Stimulated activated CD4-positive, alpha-beta T cell treated with anti-CD3 and anti-CD28 coated beads, Interleukin-1b, Interleukin-23, amount 100 ng/mL, for 1 hour (primary cell): ENCODE measurements at places on chromosomes 4 and X.

GRCh38 chr4:137674066-137674465 lies 141.8 kb upstream of the PCDH18 start:
- DNase-seq = no peak

DNA sequence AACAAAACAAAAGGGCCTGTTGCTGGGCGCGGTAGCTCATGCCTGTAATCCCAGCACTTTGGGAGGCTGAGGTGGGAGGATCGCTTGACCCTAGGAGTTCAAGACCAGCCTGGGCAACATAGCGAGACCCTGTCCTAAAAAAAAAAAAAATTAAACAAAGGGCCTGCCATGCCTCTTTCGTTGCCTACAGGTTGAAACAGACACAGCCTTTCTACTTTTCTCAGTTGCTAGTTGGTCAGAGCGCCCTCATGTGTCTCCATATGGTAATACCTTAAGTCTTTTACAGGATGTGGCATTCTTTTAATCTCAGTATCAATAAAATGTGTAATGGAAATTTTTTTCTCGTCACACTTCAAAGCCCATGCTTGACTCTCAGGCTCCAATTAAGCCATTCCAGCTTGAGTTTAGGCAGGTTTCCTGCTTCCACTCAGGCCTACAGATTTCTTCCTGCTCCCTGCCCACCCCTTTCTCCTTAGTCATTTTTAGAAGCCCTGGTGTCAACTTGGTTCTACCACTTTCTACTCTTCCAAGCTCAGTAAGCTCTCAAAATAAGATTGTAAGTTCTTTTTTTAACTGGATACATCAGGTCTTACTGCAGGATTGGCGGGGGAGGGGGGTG lies 4.6 kb upstream of the SOWAHD start:
- no peak for DNase-seq

- DNase-seq = no peak
These were observed 100.2 kb upstream of the AFAP1 start for GRCh38 chr4:8039853-8040252.

DNA sequence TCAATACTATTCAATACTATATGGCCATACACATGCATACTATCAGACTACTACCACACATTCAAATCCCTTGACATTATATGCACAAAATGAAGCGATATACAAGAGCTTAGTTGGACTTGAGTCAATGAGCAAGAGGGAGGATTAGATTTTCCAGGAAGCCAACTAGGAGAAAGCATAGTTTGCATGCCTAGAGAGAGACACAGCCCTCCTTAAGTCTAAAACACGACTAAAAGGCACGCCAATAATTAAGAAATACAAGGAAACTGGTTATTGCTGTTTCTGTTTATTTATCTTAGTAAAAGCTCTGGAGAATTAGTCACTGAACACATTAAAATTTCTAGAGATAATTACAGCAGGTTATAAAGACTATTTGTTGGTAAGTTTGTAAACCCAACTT lies 21.8 kb downstream of the MBNL3 start:
- no peak for DNase-seq

- no peak for DNase-seq
These were observed 815.0 kb upstream of the PCDH10 start for GRCh38 chr4:132334081-132334480.

DNA sequence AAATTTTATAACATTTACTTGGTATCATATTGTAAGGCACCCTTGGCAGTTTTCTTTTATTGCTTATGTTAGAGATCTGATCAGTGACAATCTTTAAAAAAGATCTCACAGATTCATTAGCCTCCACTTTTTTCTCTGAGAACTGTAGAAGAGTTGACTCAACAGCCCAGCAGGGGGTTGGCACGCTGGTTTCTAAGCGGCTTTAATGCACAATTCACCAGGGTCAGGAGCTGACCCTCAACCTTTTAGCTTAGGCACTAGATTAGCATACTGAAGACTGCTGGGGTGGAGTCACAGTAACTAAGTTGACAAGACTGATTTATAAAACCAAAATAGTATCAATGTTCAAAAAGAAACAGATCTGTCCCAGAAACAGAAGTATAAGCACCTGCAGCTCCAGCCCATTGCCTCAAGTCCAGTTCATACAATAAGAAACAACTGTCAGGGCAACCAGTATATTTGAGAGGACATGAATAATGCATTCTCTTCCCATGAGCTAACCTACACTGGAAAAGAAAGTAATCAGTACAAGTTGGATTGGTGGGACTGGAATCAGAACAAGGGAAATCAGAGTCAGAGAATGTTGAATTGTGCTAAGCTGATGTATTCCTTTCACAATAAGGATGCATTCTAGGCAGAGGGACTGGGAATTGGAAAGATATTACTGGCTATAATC lies 77.6 kb downstream of the PDE5A start:
- no peak for DNase-seq

- DNase-seq = no peak
These were observed 224.2 kb downstream of the RCHY1 start for GRCh38 chr4:75289914-75290582.

GRCh38 chr4:36761607-36762006 lies 480.2 kb downstream of the DTHD1 start:
- no peak for DNase-seq

- no peak for DNase-seq
These were observed 378.5 kb upstream of the CT83 start for GRCh38 chrX:116841290-116841689.

DNA sequence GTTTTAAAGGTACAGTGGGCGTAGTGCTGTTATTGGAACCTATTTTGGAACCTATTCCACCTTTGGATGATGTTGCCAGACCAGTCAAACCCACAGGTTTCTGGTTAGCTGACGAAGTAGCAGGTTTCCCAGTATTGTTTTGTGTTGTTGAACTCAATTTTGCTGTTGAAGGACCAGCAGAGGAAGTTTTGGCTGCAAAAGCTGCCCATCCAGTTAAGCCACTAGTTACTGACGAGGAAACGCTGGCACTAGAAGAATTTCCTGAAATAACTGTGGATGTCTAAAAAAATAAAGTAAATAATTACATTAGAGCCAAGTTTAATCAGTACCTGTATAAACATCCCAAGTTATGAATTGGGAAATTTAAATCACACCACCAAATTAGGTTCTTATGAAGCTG lies 25.5 kb downstream of the INTS12 start:
- no peak for DNase-seq

- DNase-seq = no peak
These were observed 252.9 kb upstream of the KLF3 start for GRCh38 chr4:38411092-38411491.

DNA sequence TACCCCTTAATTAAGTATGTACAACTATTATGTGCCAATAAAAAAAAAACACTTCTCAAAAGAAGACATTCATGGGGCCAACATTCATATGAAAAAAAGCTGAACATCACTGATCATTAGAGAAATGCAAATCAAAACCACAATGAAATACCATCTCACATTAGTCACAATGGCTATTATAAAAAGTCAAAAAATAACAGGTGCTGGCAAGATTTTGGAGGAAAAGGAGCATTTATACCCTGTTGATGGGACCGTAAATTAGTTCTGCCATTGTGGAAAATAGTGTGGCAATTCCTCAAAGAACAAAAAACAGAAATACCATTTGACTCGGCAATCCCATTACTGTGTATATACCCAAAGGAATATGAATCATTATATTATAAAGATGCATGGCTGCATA lies 229.9 kb downstream of the PAPSS1 start:
- no peak for DNase-seq

DNA sequence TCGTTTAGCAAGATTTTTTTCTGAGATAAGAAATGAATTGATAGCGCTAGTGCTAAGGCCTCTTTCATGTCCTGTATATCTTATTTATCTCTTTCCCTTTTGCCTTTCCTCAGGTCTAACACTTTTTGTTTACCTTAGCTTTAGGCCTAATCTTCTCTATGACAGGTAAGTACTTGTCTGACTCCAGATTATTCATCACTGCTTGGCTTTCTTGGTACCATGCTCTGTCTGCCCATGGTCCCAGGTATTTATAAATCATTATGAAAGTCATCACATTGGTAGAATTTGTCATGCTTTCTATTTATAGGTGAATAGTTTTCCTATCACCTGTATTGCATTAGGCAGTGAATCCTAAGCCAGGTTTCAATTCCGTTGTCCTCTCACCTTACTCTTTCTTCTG lies 99.5 kb upstream of the CTSO start:
- no peak for DNase-seq

GRCh38 chrX:24696294-24696693 lies 2.6 kb downstream of the POLA1 start:
- no peak for DNase-seq

GRCh38 chr4:41429280-41429669 lies 108.7 kb upstream of the LIMCH1 start:
- DNase-seq = no peak

- no peak for DNase-seq
These were observed 19.7 kb upstream of the ACSL1 start for GRCh38 chr4:184845367-184846021.

DNA sequence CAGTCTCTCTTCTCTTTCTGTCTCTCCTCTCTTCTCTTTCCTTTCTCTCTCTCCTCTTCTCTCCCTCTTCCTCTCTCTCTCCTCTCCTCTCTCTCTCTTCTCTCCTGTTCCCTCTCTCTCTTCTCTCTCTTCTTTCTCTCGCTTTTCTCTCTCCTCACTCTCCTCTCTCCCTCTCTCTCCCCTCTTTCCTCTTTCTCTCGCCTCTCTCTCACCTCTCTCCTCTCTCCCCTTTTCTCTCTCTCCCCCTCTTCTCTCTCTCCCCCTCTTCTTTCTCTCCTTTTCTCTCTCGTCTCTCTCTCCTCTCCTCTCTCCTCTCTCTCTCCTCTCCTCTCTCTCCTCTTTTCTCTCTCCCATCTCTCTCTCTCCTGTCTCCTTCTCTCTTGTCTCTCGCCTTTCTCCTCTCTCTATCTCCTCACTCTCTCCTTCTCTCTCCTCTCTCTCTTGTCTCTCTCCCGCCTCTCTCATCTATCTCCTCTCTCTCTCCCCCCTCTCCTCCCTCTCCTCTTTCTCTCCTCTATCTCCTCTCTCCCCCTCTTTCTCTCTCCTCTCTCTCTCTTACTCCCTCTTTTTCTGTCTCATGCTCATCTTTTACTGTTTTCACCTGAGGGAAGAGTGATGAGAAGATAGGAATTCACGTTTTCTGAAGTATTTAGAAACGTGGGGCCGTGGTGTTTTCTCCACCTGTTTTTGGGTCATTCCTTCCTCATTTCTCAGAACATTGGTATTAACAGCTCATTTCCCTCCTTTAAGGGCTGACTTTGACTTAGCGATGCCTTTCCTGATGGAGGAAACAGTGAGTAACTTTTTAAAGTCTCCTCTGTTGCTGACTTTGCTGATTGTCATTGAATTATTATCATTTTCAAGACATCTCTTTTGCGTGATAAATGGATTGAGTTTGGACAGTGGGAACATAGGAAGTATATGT lies 80.6 kb upstream of the CD99 start:
- DNase-seq = no peak

- no peak for DNase-seq
These were observed 191.6 kb upstream of the ANKRD50 start for GRCh38 chr4:124903995-124904722.

- DNase-seq = no peak
These were observed 315.1 kb upstream of the DKK2 start for GRCh38 chr4:107351196-107351595.

DNA sequence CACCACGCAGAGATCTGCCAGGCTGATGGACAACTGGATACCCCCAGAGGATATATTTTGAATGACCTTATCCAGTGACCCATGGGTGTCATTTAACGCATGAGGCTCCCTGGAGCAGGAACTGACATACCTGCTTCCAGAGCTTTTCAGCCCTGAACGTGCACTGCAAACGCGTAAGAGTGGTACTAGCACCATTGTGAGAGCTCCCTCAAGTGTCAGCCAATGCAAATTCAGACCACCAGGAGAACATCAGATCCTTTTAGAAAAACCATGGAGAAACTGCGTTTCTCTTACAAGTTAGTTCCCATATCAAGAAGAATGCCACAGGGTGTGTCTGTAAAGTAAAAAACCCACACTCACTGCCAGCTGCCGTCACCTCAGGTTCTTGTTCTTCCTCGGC lies 7.3 kb downstream of the TREX2 start:
- DNase-seq = no peak

GRCh38 chr4:143054971-143055370 lies 129.7 kb upstream of the USP38 start:
- no peak for DNase-seq

GRCh38 chr4:124433500-124433899 lies 279.0 kb downstream of the ANKRD50 start:
- no peak for DNase-seq

DNA sequence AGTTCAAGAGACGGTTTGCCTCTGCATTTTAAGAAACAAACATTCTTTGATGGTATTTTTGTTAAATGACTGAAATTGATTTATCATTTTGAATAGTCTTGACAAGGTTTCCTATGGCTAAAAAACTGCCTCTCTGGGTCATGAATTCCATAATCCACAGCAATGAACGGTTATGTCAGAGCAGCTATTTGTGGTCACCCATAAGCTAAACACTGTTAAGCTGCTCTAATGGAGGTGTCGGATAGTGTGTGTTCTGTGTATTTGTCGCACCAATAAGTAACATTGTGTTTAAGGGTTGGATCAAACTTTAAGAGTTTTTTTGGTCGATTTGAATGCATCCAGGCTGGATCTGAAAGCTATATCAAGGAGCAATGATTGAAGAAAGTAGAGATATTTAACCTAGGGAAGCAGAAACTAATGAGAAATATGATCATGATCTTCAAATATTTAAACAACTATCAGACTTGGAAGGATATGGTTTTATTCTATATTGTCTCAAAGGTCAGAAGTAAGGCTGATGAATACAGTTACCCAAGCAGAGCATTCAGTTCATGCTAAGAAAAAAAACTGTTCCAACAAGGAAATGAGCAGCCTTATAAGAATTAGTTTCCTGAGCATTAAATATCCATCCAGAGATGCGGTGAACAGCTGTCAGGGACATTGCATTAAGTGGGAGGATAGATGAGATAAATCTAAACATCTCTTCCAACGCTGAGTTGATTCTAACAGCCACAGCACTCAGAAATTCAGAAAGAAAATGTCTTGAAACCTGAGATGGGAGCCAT lies 232.3 kb upstream of the RPS6KA3 start:
- no peak for DNase-seq

DNA sequence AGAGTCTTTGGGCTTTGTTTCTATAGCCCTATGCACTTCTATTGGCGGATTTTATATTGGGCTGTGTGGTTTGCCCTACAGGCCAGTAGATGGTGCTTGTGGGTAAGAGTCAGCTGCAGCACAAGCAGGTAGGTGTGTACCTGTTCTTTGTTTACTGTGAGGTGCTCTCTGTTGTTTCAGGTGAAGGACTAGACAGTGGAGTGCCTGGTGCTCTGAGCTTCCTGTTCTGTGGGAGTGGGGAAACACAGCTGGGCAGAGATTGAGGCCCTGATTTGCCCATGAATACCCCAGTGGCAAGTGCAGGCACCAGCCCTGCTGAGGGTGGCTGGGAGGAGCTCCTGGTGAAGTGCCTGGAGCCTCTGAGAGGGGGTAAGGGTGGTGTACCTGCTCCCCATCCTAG lies 26.3 kb upstream of the UCP1 start:
- DNase-seq = no peak

DNA sequence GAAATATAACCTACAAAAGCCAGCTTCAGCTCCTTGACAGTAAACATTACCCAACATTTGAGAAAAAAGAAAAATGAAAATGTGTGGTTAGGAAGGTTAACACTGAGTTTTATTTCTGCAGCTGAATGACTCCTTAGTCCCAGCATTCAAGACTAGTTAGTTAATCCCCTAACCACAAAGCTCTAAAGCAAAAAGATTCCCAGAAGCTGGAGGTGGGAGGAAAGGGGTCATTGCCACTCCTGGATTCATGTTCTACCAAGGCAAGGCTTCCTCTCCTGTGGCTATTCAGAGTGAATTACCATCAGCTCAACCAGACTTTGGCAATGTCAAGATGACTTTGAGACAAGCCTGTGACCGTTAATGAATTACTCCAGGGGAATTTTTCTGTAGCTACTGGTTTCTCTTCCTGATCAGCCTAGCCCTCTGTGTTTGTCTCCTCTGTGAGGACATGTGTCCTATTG lies 63.6 kb downstream of the HADH start:
- no peak for DNase-seq
